ENCODE measurements at places on chromosomes 5 and 9. TPM values are rescaled to one million over a fixed set of nuclear protein-coding genes. Genes with fewer than 3 reads are reported as not detected.

Gene MGAT4B
- 82.5 TPM for total RNA-seq

Gene TRIM36
- 0.16 TPM for total RNA-seq

Gene ATP10B
- total RNA-seq: not detected

Gene IFNK
- total RNA-seq: not detected

Gene TEX48
- not detected for total RNA-seq

Gene SPAG8
- total RNA-seq: 1.4 TPM

Gene GABRA6
- not detected for total RNA-seq

Gene HAVCR2
- 44.5 TPM for total RNA-seq

Gene ZNF782
- 5.7 TPM for total RNA-seq

Gene PCDHA9
- not detected for total RNA-seq

Gene NHP2
- total RNA-seq: 161 TPM

Gene ELOVL7
- 0.39 TPM for total RNA-seq

Gene MSMP
- total RNA-seq: 0.55 TPM

Gene IRGM
- 3.5 TPM for total RNA-seq

Gene AHRR
- total RNA-seq: 42.2 TPM

Gene LRRC8A
- total RNA-seq: 52.4 TPM

Gene CDKN2A
- total RNA-seq: 21.2 TPM

Gene C9
- total RNA-seq: not detected

Gene CDKN2B
- 4.0 TPM for total RNA-seq

Gene EPB41L4A
- total RNA-seq: 0.70 TPM

Gene PGM5
- total RNA-seq: not detected

Gene PTGR1
- 0.73 TPM for total RNA-seq

Gene IGFBPL1
- total RNA-seq: not detected

Gene BAAT
- not detected for total RNA-seq

Gene LIFR
- total RNA-seq: not detected

Gene SLCO6A1
- total RNA-seq: not detected

Gene KIF24
- total RNA-seq: 7.8 TPM

Gene ANKRD55
- total RNA-seq: 8.5 TPM

Gene ZNF484
- 11.5 TPM for total RNA-seq

Gene DIRAS2
- not detected for total RNA-seq

Gene UGT3A2
- total RNA-seq: 0.18 TPM

Gene BICD2
- 28.5 TPM for total RNA-seq

Gene ARL14EPL
- not detected for total RNA-seq

Gene NRG2
- not detected for total RNA-seq

Gene PTGDS
- 6.7 TPM for total RNA-seq

Gene AGGF1
- 23.7 TPM for total RNA-seq

Gene GNG10
- 33.0 TPM for total RNA-seq

Gene C9orf72
- 8.2 TPM for total RNA-seq

Gene CDH9
- not detected for total RNA-seq

Gene TLR4
- total RNA-seq: 0.11 TPM

Gene GDA
- not detected for total RNA-seq

Gene ARHGAP26
- total RNA-seq: 24.7 TPM

Gene MLLT3
- total RNA-seq: 36.5 TPM

Gene SPATA31E1
- total RNA-seq: not detected

Gene HMCN2
- not detected for total RNA-seq

Gene PROP1
- not detected for total RNA-seq

Gene CACNA1B
- total RNA-seq: not detected

Gene FOXI1
- not detected for total RNA-seq

Gene CTXN3
- not detected for total RNA-seq

Gene AFAP1L1
- total RNA-seq: not detected

Gene AJM1
- total RNA-seq: 3.9 TPM

Gene PHYHD1
- 1.2 TPM for total RNA-seq

Measured in T-helper 2 cell treated with Interferon-gamma antibody and Interleukin-4, amounts not matched to agents 100 ng/mL and 5 ng/mL, for 36 hours (primary cell).